Effector memory CD8-positive, alpha-beta T cell (primary cell): ENCODE measurements at places on chromosomes 7 and 10.
A peak's percentile ranks its signal among the peaks of the same experiment; 100 is the strongest.

DNA sequence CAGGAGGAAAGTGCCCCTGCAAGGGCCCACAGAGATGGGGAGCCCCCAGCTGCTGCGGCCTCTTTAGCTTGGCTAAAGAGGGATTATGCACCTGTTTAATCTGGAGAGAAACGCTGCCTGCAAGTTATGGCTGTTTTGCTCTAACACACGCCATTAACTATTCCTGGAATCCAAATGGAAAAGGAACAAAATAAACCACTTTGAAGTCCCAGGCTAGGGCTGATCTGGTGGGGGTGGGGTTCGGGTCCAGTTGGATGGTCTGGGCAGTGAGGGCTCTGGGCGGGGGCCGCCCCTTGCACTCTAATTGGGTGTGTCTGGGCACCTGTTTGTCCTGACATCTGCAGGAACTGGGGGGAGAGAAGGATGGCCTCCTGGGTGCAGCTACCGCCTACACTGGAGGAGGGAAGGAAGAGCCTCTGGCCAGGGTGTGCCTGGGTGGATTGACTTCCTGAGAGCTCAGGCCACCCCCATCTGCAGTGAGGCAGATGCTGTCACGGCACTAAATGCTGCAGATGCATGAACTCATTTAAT, 300.6 kb downstream of the ZEB1 start:
- no peaks in the 10 kb centered on the region for H3K36me3 ChIP-seq
- DNase-seq, result no peak
- no peak overlapping the region for H3K4me3 ChIP-seq
- H3K27me3 ChIP-seq, result peaks cover 43% of the 10 kb centered on the region

- no peaks in the 10 kb centered on the region for H3K27me3 ChIP-seq
- H3K4me1 ChIP-seq, result peaks cover 26% of the 10 kb centered on the region
- no peak for DNase-seq
- H3K36me3 ChIP-seq, result peaks cover 14% of the 10 kb centered on the region
Measured at GRCh38 chr10:44955413-44956070, 4.1 kb upstream of the RASSF4 start.

GRCh38 chr7:134470864-134471263, 12.0 kb upstream of the AKR1B1 start:
- no peak overlapping the region for H3K27ac ChIP-seq
- DNase-seq, result no peak
- H3K27me3 ChIP-seq, result peaks cover 22% of the 10 kb centered on the region
- no peaks in the 10 kb centered on the region for H3K36me3 ChIP-seq
- H3K4me3 ChIP-seq, result no peak overlapping the region

DNA sequence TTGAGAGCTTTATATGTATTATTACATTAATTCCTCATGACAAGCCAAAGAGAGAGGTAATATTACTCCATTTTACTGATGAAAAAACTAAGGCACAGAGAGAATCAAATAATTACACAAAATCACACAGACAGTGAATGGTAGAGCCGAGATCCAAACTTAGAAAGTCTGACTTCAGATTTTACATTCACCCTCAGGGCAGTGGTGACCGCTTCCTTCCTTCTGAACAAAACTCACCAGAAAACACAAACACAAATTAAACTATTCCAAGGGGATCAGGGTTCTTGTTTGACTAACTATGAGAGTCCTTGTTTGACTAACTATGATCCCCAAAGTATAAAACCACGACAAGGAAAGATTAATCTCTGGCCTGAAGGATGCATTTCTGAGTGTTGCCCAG, 67.9 kb upstream of the PTN start:
- no peak for DNase-seq
- H3K27me3 ChIP-seq, result no peaks in the 10 kb centered on the region
- no peak overlapping the region for H3K27ac ChIP-seq

GRCh38 chr10:100155936-100156335, 29.9 kb downstream of the ERLIN1 start:
- peaks cover 12% of the 10 kb centered on the region for H3K4me1 ChIP-seq
- H3K27me3 ChIP-seq, result no peaks in the 10 kb centered on the region
- H3K27ac ChIP-seq, result no peak overlapping the region
- DNase-seq, result no peak
- H3K36me3 ChIP-seq, result peaks cover 47% of the 10 kb centered on the region

GRCh38 chr7:105278973-105279687, 109.6 kb downstream of the SRPK2 start:
- H3K27me3 ChIP-seq, result no peaks in the 10 kb centered on the region
- DNase-seq, result no peak
- peaks cover 57% of the 10 kb centered on the region for H3K4me1 ChIP-seq
- no peak overlapping the region for H3K4me3 ChIP-seq
- H3K27ac ChIP-seq, result peak overlapping the region; percentile 76
